Urinary bladder (tissue), 4 donors: ENCODE measurements at places on chromosomes 4 and X.

DNA sequence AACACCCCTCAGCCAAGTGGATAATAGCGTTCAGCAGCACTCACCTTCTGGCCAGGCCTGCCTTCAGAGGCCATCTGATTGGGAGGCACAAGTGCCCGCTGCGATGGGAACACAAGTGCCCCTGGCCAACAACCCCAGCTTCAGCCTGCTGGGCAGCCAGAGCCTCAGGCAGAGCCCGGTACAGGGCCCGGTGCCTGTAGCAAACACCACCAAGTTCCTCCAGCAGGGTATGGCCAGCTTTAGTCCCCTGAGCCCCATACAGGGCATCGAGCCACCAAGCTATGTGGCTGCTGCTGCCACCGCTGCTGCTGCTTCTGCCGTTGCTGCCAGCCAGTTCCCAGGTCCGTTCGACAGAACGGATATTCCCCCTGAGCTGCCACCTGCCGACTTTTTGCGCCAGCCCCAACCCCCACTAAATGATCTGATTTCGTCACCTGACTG, 55.9 kb upstream of the MTM1 start:
- DNase-seq: no peak

DNA sequence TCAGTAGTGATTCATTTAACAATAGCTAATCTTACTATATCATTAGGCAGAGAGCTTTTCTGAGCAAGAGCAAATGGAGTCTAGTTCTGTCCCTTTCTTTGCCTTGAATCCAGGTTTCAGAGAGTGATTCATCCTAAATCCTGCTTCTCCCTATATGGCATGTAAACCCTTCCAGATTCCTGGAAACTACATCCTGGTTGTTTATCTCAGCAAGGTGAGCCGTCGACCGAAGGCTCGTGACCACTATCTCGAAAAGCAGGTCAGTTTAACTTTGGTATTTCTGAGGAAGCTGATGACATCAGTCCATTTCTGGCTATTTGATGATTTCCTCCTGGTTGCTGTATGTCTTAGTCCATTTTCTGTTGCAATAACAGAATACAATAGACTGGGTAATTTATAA, 40.7 kb upstream of the ERVMER34-1 start:
- DNase-seq: no peak

DNA sequence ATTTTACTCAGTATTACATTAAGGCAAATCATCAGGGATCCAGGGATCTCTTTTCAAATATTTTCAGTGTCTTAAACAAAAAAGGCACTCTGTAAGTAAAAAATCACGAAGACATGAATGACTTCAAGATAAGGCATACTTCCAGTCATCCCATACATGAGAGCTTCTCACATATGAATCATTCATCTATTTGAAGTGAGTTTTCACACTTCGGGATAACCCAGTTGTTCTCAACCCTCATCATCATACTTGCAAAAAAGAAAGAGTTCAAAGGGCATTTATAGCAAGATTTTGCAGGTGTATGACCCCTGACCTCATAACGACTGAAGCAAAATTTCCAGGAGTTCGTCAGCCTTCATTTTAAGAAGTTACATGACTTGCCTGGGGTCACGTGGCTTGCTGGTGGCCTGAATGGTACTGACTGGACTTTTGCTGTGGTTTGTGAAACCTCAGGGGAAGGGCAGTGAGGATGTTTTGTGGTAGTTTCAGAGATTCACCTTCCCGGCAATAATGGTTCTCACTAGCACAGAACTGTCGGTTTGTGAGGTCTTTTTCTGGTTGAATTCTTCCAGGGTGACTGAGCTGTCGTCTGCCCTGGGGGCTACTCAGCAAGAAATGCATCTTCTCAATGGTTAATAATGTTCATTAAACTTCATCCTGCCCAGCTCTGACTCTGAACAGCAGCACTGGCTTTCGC, 115.8 kb upstream of the SHISA3 start:
- no peak for DNase-seq

DNA sequence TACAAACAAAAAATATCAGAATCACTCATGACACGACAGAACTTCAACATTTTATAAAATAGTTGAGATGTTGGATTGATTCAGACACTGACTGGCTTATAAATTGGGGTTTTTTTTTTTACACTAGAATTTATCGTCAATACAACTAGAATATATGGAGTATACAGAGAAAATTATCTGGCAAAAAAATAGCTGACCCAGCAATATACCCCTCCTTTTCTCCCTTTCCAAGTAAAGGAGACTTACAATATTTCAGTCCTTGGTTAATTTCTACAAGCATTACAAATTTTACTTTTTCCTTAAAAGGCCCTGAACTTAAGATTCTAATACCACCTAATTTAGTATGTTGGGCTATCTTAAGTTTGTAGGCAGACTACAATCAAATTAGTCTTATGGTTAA, 76.3 kb downstream of the LCORL start:
- DNase-seq: no peak

DNA sequence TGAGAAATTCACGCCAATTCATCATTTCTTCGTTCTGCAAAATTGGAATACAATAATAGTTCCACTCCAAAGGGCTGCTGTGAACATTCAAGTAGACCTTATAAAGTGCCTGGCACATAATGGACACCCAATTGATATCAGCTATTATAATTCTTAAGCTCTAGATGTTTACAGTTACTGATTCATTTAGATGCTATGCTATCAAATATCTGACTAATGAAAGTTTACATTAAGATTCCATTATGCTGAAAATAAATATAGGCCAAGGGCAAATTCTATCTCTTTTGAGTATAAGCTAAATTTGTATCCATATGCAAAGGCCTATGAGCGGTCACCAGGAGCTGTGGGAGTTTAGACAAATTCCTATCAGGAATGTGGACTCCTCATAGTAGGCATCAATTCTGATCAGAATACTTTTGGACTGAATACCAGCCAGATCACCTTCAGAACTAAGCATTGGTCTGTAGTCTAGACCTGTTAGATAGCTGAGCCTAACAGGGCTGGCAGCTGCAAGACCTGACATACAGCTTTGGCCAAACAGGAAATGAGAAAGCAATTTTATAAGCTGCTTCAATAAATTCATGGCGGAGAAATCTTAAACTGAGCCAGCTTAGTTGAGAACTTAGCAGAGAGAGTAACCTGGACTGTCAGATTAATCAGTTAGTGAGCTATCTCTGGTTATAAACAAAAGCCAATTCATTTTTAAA, 384.3 kb upstream of the ACTRT1 start:
- DNase-seq: no peak

DNA sequence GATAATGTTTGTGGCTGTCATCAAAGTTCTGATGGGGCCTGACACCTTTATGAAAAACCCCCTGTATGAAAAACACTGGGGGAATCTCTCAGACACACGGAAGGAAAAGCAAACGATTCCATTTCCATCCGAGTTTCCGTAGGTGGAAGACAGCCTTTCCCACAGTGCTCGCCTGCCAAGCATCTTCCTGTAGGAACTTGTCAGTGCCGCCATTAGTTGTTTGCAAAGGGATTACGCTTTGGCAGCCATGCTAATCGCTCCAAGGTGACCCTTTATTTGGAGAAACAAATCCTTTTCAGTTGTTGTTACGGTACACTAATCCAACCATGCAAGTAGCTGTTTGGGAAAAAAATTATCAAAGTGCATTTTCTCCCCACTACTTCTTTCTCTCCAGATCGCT, 44.4 kb upstream of the STOX2 start:
- DNase-seq: no peak

DNA sequence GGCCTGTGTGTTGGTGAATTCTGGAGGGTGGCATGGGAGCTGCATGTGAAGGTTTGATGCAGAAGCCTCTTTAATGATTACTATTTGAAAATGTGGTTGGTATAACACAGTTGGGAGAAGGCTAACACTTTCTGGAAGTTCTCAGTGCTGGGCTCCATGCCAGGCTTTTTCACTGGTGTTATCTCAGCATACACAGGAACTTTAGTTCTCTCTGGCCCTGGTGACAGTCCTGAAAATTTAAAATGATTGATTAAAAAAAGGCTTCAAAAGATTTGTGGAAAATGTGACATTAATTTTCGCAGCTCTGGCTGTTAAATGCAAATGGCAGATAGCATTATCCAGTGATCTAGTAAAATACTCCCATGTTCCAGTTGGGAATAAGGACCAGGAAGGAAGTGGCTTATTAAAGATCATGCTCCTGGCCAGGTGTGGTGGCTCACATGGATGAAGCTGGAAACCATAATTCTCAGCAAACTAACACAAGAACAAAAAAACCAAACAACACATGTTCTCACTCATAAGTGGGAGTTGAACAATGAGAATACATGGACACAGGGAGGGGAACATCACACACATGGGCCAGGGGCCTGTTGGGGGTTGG, 36.6 kb downstream of the DIPK2B start:
- DNase-seq: no peak

DNA sequence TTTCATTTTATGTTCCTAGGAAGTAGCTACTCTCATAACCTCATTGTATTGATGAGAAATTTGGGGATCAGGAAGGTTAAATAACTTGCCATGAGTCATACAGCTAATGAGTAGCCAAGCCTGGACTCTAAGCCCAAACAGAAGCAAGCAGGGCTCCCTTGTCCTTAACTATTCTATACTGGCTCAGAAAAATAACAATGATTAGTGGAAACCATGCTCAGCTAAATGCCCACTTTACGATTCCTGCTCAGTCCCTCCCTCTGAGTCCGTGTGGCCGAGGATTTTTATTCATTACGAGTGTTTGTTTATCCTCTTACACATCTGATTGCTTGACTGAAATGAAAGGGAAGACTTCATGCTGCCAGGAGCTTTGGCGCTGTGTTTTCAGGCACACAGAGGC, 100.9 kb downstream of the SLC34A2 start:
- no peak for DNase-seq

DNA sequence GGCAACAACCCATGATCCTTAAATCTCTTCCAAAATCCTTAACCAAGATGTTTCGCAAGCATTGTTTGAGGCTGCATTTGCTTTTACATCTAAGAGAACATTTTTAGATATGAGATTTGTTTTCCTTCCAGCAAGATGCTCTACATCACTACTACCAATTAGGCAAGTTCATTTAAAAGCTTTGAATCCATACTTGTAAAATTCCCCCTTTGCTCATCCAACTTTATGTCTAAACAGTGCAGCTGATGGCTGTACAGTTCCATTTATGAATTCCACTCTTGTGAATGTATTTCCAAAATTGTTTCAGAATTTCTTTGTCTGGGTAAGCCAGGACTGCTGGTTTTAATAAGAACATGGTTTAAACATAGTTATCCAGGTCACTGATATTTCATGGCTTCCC, 31.5 kb downstream of the RAI2 start:
- DNase-seq: no peak

- no peak for DNase-seq
These were observed 702 bp downstream of the MMGT1 start for GRCh38 chrX:135973025-135973547.

GRCh38 chr4:25930731-25931354, 16.8 kb downstream of the SMIM20 start:
- DNase-seq: no peak

DNA sequence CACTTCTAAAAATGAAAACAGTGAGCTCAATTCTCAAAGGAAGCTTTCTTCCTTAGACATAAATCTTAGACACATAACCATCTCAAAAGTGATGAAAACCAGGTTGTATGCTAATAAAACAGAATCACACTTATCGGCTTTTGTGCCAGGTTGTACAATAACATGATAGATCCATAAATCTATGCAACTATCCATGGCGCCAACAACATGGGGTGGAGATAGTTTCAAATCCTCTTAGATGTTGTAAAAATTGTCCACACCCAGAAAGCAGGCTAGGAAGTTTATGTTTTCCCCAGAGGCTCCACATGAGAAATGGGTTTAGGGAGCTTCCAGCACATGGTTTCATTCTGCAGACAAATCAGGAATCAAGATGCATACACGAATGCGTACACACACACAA, 165.3 kb upstream of the MAP3K15 start:
- no peak for DNase-seq

- DNase-seq: no peak
These were observed 13.2 kb downstream of the GNPDA2 start for GRCh38 chr4:44713125-44713524.

- no peak for DNase-seq
These were observed 12.3 kb upstream of the GRIA3 start for GRCh38 chrX:123171781-123172180.

GRCh38 chrX:153939573-153939972, 4.7 kb upstream of the NAA10 start:
- no peak for DNase-seq

DNA sequence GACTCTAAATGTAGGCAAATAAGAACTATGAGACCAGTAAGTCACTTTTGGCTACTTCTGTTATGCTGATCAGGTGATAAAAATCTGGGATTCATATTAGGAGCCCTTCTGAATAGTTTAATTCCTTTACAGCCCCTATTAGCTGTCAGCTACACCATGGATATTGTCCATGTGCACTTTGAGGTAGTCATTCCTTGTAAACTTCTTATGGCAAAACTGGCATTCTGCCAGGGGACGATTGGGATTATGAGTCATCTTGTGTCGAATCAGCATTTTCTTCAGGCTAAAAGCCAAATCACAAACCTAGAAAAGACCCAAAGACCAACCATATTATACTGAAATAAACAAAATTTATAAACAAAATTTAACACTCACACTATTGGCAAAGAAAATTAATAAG, 227.6 kb downstream of the PRDM5 start:
- no peak for DNase-seq

GRCh38 chr4:111213531-111213930, 590.7 kb upstream of the PITX2 start:
- DNase-seq: no peak

- no peak for DNase-seq
These were observed at the start of gene SCRG1 for GRCh38 chr4:173398779-173399415. Gene SCRG1 (minus strand): TSS chr4:173399116. CDS start chr4:173391414, 7,702 bp downstream.

DNA sequence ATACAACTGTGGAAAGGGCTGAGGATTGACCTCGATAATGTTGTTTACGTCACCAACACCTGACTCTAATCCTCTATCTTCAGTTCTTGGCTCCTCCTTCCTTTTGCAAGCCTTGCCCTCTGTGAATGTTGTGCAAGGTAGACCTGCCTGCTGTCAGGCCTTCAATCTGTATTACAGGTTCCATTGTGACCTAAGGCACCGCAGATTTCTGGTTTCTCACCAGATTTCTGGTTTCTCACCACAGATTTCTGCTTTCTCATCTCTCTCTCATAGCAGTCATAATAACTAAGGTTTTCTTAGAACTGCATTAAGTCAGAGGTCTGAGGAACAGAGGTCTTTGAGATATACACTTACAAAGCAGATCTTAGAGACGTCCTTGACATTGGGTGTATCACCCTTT, 51.5 kb upstream of the ETNPPL start:
- no peak for DNase-seq

GRCh38 chrX:57595381-57595811, 3.6 kb downstream of the ZXDB start:
- DNase-seq: no peak

GRCh38 chr4:144557404-144557803, 88.6 kb upstream of the HHIP start:
- DNase-seq: no peak

GRCh38 chrX:107894038-107894437, 68.4 kb downstream of the MID2 start:
- DNase-seq: no peak
